ENCODE measurements at places on chromosomes 7 and 10. TPM values are rescaled to one million over a fixed set of nuclear protein-coding genes. Genes with fewer than 3 reads are reported as not detected.

DNA sequence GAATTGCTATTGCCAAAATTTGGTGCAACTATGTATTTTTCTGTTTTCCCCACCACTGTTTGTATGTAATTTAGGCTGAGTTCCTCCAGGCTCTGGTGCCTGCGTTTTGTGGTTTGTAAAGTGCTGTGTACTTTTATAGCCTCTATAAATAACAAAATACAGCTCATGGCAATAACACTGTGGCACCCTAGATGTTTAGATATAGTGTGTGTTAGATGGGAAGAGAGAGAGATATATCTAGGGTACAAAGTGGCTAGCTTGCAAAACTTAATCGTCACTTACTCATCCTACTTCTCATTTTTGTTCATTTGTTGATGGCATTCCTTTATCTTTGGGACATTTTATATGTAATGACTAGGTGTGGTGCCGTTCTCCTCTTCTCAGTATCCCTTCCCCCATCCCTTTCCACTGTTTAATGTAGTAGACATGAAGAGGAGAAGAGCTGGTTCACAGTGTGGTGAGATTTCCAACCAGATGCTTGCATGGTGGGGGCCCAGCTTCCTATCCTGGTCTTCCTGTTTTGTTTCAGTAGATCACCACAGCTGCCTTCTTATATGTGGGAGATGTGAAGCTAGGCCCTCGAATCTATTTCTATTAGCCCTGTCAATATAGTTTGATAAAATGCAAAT lies 115.0 kb downstream of the SND1 start:
- no peak overlapping the region for H3K27ac ChIP-seq
- no peak overlapping the region for H3K4me3 ChIP-seq
- no peaks in the 10 kb centered on the region for H3K36me3 ChIP-seq

- no peak for DNase-seq
- no peaks in the 10 kb centered on the region for H3K4me1 ChIP-seq
- H3K27me3 ChIP-seq = no peaks in the 10 kb centered on the region
- no peaks in the 10 kb centered on the region for H3K36me3 ChIP-seq
These were observed 259.3 kb upstream of the SHH start for GRCh38 chr7:156071612-156072011.

DNA sequence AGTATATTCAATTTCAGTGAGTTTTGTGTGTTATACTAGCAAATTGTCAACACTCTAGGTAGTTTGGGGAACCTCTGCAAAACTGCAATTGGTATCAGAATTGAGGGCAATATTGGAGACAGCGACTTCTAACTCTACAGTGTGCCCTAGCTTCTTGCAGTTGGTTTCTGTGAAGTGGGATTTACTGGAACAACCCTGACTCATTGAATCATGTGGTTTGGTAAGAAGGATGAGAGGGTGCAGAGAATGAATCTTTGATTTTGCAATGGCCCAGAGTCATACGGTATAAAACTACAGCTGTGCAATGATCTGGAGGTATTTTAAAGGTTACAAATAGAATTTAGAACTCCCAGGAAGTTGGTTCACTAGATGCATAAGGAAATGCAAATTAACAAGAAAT lies 129.1 kb upstream of the PPP1R3A start:
- DNase-seq = no peak
- no peaks in the 10 kb centered on the region for H3K27me3 ChIP-seq
- H3K27ac ChIP-seq = no peak overlapping the region
- H3K4me3 ChIP-seq = no peak overlapping the region

GRCh38 chr7:107907790-107908189 lies 16.8 kb downstream of the DLD start:
- H3K4me1 ChIP-seq = no peaks in the 10 kb centered on the region
- H3K27me3 ChIP-seq = no peaks in the 10 kb centered on the region
- no peak for DNase-seq
- no peak overlapping the region for H3K4me3 ChIP-seq

DNA sequence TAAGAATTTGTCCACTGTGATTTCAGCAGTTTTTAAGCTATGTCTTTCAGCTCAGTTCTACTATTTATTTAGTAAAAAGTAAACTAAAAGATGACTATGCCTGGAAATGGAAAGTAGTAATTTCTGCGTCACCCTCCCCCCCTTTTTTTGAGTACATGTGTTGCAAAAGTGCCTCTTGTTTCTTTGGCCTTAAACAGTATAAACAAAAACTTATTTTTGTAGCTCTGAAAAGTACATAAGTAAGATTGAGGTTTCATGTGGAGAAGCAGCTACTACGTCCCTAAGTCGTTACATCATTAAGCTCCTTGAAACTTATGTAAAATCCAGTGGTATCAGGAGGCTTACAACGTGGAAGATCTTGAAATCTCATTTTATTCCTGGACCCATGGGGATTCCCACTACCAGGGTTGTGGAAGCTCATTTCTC lies 46.3 kb upstream of the HBP1 start:
- no peak for DNase-seq
- H3K27me3 ChIP-seq = no peaks in the 10 kb centered on the region
- H3K4me1 ChIP-seq = peaks cover 6% of the 10 kb centered on the region
- H3K27ac ChIP-seq = no peak overlapping the region
- H3K4me3 ChIP-seq = no peak overlapping the region
- H3K36me3 ChIP-seq = no peaks in the 10 kb centered on the region

- no peak overlapping the region for H3K27ac ChIP-seq
- no peak overlapping the region for H3K4me3 ChIP-seq
- H3K4me1 ChIP-seq = no peaks in the 10 kb centered on the region
These were observed 67.8 kb downstream of the ABI1 start for GRCh38 chr10:26792758-26793495.

DNA sequence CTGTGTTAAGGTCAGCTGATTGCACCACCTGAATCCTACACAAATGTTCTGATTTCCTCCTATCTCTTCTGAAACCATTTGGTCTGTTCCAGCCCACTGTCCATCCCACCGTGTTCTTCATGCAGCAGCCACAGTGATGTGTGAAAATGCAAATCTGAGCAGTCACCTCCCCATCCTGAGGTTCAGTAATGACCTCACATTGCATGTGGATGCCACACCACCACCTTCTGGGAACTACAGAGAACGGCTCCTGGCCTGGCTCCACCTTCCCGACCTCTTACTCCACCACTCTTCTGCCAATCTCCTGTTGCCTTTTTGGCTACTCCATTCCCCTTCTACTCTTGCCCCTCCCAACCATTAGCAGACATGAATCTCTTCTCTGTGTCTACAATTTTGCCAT lies 244.4 kb downstream of the TNS3 start:
- no peaks in the 10 kb centered on the region for H3K27me3 ChIP-seq
- no peak for DNase-seq
- H3K27ac ChIP-seq = no peak overlapping the region
- H3K36me3 ChIP-seq = no peaks in the 10 kb centered on the region
- H3K4me1 ChIP-seq = peaks cover 8% of the 10 kb centered on the region
- no peak overlapping the region for H3K4me3 ChIP-seq

DNA sequence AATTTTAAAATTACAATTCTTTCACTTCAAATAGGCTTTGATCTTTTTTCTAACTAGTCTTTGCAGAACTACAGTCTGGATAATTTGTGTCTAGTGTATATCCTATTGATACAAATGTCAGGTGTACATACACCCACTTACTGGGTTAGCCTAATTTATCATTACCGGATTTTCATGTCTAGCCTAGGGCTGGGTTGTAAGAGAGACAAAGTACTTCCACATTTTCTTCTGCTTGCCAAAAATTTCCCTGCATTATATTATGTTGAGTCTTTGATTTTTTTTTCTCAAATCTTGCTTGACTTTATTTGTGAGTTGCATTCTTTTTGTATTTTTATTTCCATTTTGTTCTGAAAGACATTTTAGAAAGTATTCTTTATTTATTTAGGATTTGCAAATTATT lies 284.8 kb upstream of the FZD8 start:
- H3K4me3 ChIP-seq = no peak overlapping the region
- DNase-seq = no peak
- H3K4me1 ChIP-seq = peaks cover 28% of the 10 kb centered on the region
- H3K27ac ChIP-seq = no peak overlapping the region
- no peaks in the 10 kb centered on the region for H3K36me3 ChIP-seq

DNA sequence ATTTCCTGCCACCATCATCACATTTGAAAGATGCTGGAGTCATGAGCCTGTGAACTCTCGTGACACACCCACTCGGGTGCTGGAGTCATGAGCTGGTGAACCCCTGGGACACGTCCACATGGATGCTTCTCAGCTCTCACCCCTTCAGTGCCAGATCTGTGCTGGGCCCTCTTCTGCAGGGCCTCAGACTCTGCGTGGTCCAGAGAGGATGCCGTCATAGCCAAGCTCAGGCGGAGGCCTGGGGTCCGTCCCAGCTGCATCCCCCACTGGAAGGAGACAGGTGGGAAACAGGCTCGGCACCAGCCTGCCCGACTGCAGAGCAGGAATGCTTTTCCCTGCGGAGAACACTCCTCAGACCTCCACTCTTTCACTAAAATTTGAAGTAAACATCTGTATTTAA lies 156.5 kb upstream of the PPP2R2D start:
- H3K27me3 ChIP-seq = no peaks in the 10 kb centered on the region
- H3K4me3 ChIP-seq = no peak overlapping the region
- H3K4me1 ChIP-seq = peaks cover 22% of the 10 kb centered on the region
- H3K27ac ChIP-seq = no peak overlapping the region
- H3K36me3 ChIP-seq = no peaks in the 10 kb centered on the region

GRCh38 chr7:6558837-6559236 lies 7.6 kb upstream of the GRID2IP start:
- no peaks in the 10 kb centered on the region for H3K4me1 ChIP-seq
- no peaks in the 10 kb centered on the region for H3K27me3 ChIP-seq
- DNase-seq = peak; percentile 53
- no peaks in the 10 kb centered on the region for H3K36me3 ChIP-seq
- H3K4me3 ChIP-seq = no peak overlapping the region

DNA sequence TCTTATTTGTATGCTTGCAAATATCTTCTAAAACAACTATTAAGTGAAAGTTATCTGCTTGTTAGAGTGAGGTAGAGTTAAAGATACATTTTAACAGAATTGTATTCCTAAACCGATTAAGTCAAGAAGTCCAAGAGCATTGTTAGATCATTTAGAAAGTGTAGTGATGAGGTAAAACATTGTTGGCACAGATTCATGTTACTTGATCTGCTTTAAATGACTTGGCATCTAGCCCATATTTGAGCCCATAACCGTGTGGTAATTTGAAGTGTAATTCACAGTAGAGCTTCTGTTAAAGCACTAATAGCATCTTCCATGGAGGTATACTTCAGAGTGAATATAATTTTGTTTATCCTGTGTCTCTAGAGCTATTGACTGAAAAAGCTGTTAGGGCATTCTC lies 62.1 kb downstream of the PTEN start:
- no peak overlapping the region for H3K4me3 ChIP-seq
- no peaks in the 10 kb centered on the region for H3K36me3 ChIP-seq
- H3K27me3 ChIP-seq = no peaks in the 10 kb centered on the region
- no peak overlapping the region for H3K27ac ChIP-seq
- DNase-seq = no peak

- H3K27me3 ChIP-seq = no peaks in the 10 kb centered on the region
- no peak overlapping the region for H3K27ac ChIP-seq
- H3K4me1 ChIP-seq = peaks cover 10% of the 10 kb centered on the region
- DNase-seq = peak; percentile 22
- no peaks in the 10 kb centered on the region for H3K36me3 ChIP-seq
- no peak overlapping the region for H3K4me3 ChIP-seq
These were observed 39.8 kb downstream of the MAD1L1 start for GRCh38 chr7:2192831-2193534.

GRCh38 chr7:5210751-5211338 lies 20.8 kb downstream of the WIPI2 start:
- H3K4me1 ChIP-seq = no peaks in the 10 kb centered on the region
- no peak overlapping the region for H3K4me3 ChIP-seq
- no peaks in the 10 kb centered on the region for H3K27me3 ChIP-seq
- no peak for DNase-seq

DNA sequence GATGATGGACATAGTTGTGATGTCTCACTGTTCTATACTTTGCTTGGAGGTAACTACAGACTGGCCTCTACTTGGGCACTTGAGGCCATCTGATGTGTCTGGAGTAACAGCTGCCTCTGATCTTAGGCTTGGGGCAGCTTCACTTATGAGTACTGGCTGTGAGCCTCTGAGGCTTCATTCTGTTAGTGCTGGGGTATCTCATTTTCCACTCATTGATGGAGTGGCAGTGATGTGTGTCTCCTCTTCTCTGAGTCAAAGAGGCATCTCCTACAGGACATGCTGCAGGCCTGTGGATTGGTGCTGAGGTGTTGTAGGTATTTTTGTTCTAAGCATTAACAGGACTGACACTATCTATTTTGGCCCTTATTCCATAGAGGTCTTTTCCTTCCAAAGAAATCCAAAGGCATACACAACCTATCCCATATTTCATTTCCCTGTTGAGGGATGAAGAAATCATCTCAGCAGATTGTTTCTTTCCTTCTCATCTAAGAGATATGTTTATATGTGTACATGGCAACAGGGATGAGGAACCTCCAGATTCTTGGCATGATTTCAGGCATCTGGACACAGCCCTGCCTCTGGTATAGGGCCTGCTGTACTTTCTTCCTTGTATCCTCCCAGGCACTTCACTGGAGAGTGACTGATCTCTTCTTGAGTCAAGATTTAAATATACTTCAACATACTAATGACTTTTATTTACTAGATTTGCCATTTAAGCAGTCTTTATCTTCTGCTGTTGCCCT lies 65.7 kb upstream of the NOBOX start:
- H3K36me3 ChIP-seq = no peaks in the 10 kb centered on the region
- H3K27ac ChIP-seq = no peak overlapping the region
- H3K27me3 ChIP-seq = no peaks in the 10 kb centered on the region
- DNase-seq = no peak
- no peaks in the 10 kb centered on the region for H3K4me1 ChIP-seq
- no peak overlapping the region for H3K4me3 ChIP-seq

- H3K27me3 ChIP-seq = peaks cover 45% of the 10 kb centered on the region
- no peak for DNase-seq
- H3K27ac ChIP-seq = no peak overlapping the region
- H3K4me3 ChIP-seq = no peak overlapping the region
- no peaks in the 10 kb centered on the region for H3K4me1 ChIP-seq
These were observed 1.9 kb downstream of the ANTXRL start for GRCh38 chr10:46288601-46289206.

DNA sequence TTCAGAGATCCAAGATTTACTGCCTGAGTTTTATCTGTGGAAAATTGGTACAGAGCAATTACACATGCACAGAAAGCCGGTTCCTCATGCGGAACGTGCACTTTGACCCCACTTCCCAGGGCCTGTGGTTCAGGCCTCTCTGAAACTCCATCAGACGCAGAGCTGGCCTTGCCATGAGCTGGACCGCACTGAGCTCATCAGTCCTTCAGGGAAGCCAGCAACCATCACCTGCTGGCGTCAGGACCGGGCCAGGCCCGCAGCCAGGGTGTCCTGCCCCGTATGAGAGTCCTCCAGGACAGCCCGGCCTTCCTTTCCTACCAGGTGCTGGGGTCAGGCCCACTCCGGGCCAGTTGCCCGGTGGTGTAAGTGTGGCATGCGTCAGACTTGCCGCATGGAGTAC lies 446.5 kb upstream of the FOXK1 start:
- no peak for DNase-seq
- no peaks in the 10 kb centered on the region for H3K36me3 ChIP-seq
- H3K4me1 ChIP-seq = peaks cover 10% of the 10 kb centered on the region

- H3K4me1 ChIP-seq = peaks cover under 1% of the 10 kb centered on the region
- no peaks in the 10 kb centered on the region for H3K27me3 ChIP-seq
- DNase-seq = no peak
- no peak overlapping the region for H3K27ac ChIP-seq
- H3K4me3 ChIP-seq = no peak overlapping the region
These were observed 6.8 kb upstream of the RASSF4 start for GRCh38 chr10:44952779-44953231.

- H3K4me3 ChIP-seq = no peak overlapping the region
- DNase-seq = no peak
- no peaks in the 10 kb centered on the region for H3K27me3 ChIP-seq
- no peak overlapping the region for H3K27ac ChIP-seq
These were observed 92.8 kb upstream of the KCND2 start for GRCh38 chr7:120180221-120180620.

Gene SUN3
- total RNA-seq = not detected

Gene GPRIN2
- total RNA-seq = 6.9 TPM

Gene CDHR3
- total RNA-seq = 1.4 TPM

Gene PNLIPRP1
- total RNA-seq = not detected

Gene UPF2
- total RNA-seq = 19.6 TPM

All from neural progenitor cell (in vitro differentiated cells).